GM23248 (cell line): ENCODE measurements at places on chromosomes 6 and 20.

DNA sequence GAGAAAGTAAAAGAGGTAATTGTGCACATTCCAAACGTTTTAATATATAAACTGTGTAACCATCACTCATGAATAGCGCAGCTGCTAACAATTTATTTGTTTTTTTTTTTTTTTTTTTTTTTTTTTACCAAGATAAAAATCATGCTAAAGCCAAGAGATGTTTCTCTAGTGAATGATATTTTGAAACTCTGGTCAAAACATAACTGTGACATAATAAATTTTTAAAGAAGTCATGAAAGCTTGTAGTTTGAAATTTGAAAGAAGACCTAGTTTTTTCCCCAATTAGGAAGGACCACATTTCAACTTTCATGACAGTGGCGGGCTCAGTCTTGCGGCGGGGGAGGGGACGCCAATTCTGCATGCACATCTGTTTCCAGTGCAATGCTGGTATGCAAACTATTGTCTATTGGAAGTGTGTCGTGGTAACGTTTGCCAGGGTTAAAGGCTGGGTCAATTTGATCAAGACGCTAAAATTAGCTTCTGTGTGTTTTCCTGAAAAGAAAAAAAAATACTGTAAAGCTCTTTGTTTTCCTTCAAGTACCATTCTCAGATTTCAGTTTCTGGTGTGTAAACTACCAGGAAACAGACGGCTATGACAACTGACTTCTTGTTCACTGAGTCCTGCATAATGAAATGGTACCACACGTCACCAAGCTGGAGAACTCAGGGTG is 211.9 kb downstream of the FOXC1 start:
- DNase-seq = peak; percentile 63

DNA sequence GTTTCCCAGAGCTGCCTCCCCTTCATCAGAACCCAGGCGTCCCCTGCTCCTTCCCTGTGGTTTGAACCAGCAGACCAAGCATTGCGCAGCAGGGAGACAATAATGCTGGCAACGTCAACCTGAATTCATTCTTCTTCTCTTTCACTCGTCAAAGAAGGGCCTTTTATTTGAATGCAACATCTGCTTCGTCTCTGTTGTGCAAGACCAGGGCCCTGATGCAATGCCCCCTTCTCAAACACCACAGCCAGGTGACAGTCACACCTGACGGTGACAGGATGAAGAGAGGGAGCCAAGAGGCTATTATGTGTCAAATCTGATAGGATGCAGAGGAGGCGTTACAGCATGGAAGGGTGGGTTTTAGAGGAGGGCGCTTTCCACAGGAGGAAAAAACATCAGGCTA is 8.0 kb downstream of the INSM1 start:
- no peak for DNase-seq

GRCh38 chr6:89221971-89222711 is 5.0 kb upstream of the GABRR1 start:
- peak; percentile 47 for DNase-seq

DNA sequence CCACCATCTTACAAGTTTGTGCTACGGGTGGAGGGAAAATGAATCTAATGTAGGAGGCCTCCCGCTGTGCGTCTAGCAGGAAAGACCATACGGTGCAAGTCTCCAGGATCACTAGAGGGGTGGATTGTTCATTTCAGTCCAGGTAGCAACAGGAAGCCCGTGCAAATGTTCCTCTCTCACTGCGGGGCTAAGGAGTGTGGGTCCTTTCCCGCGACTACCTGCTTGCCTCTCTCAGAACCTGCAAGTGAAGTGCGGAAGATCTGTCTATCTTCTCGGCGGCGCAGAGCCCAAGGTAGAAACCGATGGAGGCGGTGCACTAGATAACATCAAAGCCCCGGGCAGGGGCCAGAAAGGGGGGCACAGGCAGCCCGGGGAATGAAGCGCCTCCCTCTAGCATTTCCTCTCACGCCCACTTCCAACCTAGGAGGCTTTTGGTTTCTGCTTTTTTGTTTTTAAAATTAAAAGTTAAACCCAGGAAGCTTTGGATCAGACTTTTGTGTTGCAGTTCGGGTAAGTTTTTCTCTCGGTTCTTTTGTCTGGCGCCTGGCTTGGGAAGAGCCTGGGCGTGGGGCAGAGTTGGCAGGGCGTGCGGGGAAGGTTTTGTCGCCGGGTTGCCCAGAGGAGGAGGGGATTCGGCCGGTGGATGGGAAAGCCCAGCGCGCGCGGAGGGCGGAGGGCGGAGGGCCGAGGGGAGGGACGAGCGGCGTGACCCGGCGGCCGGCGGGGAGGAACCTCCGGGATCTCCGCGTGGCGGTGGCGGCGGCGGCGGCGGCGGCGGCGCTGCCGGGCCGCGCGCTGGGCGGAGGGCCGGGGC is 3.5 kb upstream of the HIVEP1 start:
- DNase-seq = peak; percentile 84

DNA sequence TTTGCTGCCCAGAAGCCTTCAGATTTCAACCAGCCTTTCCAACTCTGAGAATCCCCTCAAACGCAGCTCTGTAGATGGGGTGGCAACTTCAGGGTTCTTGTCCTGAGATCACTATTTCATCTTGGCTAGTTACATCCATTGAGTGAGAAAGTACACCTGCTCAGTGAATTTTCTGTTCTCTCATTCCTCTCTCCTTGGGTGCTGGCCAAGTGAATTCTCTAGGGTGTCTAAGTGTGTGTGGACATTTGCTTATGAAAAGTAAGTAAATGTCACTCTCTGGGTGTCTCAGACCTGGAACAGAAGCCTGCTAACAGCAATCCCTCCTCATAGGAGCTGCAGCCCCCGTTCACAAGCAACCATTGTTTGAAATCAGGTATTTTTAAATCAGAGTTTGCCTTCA is 3.8 kb downstream of the RIN2 start:
- no peak for DNase-seq
